ENCODE measurements at places on chromosomes 3 and 15.

GRCh38 chr3:172057059-172057458 lies 17.7 kb downstream of the FNDC3B start:
- DNase-seq = no peak

DNA sequence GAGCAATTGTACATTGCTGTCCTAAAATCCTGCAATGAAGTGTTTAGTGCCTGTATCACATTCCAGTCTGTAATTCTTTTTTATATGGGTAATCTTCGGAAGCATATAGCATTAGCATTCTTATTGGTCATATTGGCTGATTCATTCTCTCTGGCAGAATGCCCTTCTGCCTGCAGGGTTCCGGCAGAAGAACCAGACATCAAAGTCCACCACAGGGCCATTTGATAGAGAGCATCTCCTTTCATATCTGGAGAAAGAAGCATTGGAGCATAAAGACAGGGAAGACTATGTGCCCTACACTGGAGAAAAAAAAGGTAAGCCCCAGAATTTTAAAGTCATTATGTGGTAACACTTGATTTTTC lies 39.6 kb downstream of the TMOD3 start:
- no peak for DNase-seq

- no peak for DNase-seq
Measured at GRCh38 chr15:55387027-55387426, 21.1 kb downstream of the CCPG1 start.

DNA sequence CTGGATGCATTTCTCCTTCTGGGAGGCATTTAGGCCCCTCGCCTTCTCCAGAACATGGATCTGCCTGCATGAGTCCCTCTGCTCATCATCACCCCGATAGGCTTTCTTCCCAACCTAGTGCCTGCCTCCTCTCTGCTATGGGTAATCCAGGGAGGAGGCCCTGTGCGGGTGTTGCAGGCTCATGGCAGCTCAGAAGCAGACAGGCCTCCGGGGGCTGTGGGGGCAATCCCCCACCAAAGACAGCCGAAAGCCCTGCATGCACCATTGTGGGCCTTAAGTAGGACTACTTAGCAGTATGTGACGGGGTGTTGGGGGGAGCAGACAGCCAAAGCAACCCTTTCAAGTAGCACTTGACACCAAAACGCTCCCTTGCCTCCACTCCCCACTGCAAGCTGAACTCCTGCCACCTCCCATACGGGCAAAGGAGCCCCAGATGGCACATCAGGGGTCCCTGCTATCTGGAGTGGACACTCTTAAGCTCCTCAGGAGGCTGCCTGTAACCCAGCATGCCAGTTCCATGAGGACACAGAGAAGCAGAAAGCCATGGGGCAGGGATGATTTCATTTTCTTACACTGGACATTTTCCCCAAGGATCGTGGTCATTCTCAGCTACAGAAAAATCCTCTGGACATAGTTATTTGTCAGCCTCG lies 98.8 kb upstream of the HACD2 start:
- no peak for DNase-seq

DNA sequence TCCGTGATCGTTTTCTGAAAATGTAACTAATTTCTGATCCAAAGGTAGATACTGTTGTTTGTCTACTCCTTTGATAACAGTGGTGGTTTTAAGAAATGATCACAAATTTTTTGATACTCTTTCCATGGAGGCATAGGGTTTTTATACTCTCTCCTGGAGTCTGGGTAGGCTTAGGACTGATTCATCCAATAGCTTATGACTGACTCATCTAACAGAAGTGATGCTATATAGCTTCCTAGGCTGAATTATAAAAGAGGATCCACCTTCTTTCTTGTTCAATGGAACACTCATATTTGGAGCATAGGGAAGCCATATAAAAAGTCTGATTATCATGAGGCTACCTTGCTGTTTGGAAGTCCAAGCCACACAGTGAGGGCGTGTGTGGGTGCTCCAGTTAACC lies 84.3 kb downstream of the CHST2 start:
- DNase-seq = no peak

- no peak for DNase-seq
Measured at GRCh38 chr3:101478980-101479379, 34.0 kb downstream of the SENP7 start.

DNA sequence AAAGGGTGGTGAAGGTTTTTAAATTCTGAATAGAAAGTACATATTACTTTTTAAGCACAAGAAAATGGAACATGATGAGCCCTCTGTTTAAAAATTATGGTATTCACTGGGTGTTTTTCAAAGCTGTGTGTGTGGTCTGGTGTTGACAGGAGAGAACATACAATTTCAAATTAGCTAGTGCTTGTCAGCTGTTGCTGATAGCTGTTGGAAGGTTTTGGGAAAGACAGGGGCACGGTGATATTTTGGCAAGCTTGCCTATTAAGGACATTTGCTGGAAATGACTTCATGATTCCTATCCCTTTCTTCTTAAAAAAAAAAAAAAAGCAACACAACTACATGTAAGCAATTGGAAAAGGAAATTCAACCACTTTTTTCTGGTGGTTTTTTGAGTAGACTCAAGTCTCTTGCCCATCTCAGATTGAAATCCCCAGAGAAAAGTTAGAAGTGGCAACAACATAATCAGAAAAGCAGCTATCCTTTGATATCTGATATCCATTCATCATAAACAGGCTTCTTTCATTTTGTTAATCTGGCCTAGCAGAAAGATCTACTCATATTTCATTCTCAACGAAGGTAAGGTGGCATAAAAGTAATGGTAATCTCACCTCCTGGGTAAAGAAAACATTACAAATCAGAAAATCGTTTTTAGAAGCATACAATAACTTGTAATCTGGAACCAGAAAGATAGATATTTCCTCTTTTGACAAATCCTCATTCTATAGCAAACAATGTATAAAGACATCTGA lies 130.0 kb downstream of the RBMS3 start:
- DNase-seq = no peak

DNA sequence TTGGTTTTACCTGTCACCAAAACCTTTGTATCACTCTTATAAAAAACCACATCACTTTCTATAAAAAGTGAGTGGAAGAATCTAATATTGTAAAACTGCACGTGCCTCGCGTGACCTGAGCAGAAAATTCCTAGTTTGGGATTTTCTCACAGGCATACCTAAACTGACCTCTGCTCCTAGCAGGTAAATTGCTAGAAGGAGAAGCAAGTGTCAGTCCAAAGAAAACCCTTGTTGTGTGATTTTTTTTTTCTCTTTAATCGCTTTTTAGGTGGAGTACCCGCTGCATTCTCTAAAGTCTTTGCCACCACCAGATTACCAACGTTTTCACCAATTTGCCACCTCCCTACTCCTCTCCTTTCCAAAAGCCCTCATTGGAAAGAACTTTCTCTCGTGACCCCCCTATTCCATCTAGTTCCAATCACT lies 534 bp upstream of the UBE2E1 start:
- DNase-seq = no peak

- DNase-seq = no peak
Measured at GRCh38 chr3:64242435-64242834, 17.2 kb upstream of the PRICKLE2 start.

- DNase-seq = no peak
Measured at GRCh38 chr3:114389156-114389555, 95.3 kb downstream of the TIGIT start.

DNA sequence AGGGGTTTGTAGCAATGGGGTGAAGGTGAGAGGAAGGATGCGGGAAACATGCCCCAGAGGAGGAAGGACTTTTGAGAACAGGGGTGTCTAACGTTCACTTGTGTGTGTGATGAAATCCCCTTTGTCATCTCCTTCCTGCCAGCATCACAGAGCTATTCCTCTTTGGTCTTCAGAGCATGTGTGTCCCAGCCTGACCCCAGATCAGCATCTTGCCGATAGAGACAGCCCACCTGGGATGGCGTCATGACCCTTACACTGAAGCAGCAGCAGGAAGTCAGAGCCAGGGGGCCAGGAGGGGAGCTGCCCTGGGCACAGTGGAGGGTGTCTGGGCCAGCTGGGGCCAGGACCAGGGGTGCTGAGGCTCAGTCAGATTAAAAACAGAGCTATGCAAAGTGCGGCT lies 29.9 kb upstream of the GRIP2 start:
- DNase-seq = no peak

GRCh38 chr3:182812123-182812522 lies 18.8 kb downstream of the ATP11B start:
- no peak for DNase-seq

DNA sequence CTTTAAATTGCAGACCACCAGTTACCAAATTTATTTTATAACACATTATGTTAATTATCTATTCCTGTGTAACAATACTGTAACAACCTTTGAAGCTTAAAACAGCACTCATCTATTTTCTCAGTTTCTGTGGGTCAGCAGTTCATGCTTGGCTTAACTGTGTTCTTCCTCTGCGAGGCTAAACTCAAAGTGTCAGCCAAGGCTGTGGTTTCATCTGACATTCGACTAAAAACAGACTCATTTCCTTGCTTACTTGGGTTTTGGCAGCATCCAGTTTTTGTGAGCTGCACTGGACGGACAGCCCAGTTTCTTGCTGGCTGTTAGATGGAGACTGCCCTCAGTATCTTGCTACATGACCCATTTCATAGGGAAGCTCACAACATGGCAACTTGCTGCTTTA lies 247.3 kb upstream of the KCNH8 start:
- DNase-seq = no peak

DNA sequence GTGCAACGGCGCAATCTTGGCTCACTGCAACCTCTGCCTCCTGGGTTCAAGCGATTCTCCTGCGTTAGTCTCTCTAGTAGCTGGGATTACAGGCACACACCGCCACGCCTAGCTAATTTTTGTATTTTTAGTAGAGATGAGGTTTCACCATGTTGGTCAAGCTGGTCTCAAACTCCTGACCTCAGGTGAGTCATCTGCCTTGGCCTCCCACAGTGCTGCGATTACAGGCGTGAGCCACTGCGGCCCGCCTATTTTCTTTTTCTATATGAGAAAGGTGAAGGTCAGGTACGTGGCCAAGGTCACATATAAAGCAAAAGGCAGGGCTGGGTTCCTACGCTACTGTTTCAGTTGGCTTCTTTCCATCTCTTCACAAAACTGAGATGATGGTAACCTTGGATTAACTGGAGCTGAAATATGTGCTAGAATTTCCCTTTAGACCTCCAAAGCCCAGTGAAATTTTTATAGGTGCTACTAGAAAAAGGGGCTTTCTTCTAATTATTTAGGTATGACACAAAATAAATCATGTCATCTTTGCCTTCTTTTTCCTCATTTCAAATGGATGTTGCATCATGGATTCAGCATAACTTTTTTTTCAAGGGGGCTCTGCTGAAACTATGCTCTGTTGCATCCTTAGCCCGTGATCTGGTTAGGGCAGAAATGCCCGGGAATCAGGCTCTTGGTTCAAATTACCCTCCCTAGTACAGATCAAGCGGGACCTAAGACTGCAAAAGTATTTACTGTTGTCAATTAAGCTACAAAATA lies 68.5 kb downstream of the MYO1E start:
- no peak for DNase-seq

GRCh38 chr15:45274636-45275380 lies 22.8 kb downstream of the SLC28A2 start:
- no peak for DNase-seq

DNA sequence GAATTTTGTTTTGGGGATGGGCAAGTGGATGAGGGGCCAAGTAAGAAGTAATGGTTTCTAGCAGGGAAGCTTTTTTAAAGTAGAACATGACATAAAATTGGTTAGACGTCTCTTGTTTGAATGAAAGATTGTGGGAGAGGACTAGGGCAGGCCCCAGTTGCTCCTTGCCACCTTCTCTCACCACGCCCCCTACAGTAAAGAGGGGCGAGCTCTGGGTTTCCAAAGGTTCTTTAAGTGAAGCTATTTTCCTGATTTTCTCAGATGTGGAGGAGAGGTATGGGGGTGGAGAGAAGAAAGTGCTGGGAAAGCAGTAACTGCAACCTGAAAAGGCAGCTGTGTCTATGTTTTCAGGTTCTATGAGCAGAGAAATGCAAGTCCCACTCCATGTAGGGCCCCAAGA lies 32.6 kb upstream of the SKIL start:
- no peak for DNase-seq

DNA sequence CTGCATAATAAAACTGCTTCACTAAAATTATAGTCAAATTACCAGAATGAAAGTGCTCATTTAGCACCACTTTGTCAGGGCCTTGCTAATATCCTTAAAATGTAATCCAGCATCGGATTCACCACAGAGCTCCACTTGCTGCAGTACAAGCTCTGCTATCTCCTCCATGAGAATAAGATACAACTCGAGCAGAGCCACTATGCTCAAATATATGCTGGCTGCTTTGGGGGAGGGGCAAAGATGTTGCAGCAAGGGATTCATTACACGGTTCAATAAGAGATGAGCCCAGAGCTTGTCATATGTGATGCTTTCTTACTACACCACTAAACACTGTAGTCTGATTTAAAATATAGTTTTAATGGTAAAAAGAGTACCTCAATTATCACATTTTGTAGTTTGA lies 72.2 kb downstream of the DLG1 start:
- DNase-seq = peak; percentile 6

- no peak for DNase-seq
Measured at GRCh38 chr3:48999085-48999858, 7.9 kb upstream of the WDR6 start.

- DNase-seq = no peak
Measured at GRCh38 chr3:194587438-194587931, 45.7 kb downstream of the TMEM44 start.

DNA sequence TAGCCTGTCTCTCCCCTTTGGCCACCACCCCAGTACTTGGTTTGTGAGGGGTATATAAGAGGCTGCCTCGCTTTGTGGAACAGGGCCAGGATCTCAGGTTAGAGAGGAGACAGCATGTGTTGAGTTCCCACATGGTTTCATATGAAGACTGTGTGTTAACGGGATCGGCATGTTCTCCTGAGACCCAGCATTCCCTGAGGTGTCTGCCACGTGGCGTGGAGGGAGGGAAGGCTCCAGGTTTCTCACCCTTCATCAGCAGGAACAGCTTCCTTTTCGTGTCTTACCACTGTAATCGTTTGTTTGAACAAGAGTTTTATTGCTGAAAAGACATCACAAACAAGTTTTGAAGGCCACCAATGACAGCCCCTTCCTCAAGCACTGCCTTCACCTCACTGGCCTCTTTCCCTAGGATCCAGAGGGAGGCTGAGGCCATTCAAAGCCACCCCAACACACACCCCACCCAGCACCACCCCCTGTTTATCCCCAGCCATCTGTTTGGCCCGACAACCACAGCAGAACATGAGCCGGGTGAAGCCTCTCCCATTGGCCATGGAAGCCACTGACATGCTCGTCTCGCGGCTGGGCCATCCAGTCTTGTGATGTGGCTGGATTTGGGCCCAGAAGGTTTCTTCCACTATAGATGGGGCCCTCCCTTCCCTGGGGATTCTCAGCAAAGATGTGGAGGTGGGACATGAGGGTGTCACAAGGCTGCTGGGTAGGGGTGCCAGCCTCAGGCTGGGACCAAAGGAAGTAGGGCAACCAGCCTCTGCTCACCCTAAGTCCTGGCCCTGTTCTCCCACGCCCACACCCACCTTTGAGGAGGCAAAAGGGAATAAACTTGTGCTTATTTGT lies 10.0 kb downstream of the BHLHE40 start:
- no peak for DNase-seq

DNA sequence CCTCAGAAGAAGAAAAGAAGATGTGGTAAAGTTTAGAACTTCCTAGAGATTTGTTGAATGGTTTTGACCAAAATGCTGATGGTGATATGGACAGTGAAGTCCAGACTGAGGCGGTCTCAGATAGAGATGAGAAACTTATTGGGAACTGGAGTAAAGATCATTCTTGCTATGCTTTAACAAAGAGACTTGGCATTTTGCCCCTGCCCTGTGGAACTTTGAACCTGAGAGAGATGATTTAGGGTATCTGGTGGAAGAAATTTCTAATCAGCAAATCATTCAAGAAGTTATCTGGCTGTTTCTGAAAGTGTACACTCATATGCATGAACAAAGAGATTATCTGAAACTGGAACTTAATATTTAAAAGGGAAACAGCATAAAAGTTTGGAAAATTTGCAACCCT lies 505.2 kb downstream of the NSUN3 start:
- no peak for DNase-seq

Measured in neural crest cell (in vitro differentiated cells).